Hair follicle dermal papilla cell (primary cell): ENCODE measurements at places on chromosomes 1 and 21. TPM values are rescaled to one million over a fixed set of nuclear protein-coding genes. Genes with fewer than 3 reads are reported as not detected.

C8B gene
- not detected in 2 replicates for total RNA-seq

OR10Z1 gene
- not detected in 2 replicates for total RNA-seq

EFNA1 gene
- total RNA-seq: not detected in 2 replicates

ADAM30 gene
- not detected in 2 replicates for total RNA-seq

TDRD5 gene
- total RNA-seq: not detected in 2 replicates

LCE1F gene
- not detected in 2 replicates for total RNA-seq

PTAFR gene
- 0.12 and 0.16 TPM in 2 replicates for total RNA-seq

CHRM3 gene
- 0.16 and 0.24 TPM in 2 replicates for total RNA-seq

OPRD1 gene
- under 0.01 TPM in 1 of 2 replicates, not detected in the other for total RNA-seq

RASSF5 gene
- 0.97 and 1.3 TPM in 2 replicates for total RNA-seq

DBT gene
- total RNA-seq: 4.6 and 5.8 TPM in 2 replicates

ID3 gene
- total RNA-seq: 29.5 and 45.7 TPM in 2 replicates

NTMT2 gene
- total RNA-seq: not detected in 2 replicates

RFX5 gene
- total RNA-seq: 31.3 and 33.4 TPM in 2 replicates

IL12RB2 gene
- not detected in 2 replicates for total RNA-seq

GBP6 gene
- total RNA-seq: 0.16 TPM in 1 of 2 replicates, not detected in the other

KCND3 gene
- 9.7 and 18.7 TPM in 2 replicates for total RNA-seq

CFAP107 gene
- total RNA-seq: not detected in 2 replicates

MMEL1 gene
- 1.2 TPM in 1 of 2 replicates, not detected in the other for total RNA-seq

AUNIP gene
- 1.6 and 1.8 TPM in 2 replicates for total RNA-seq
